Pancreas (tissue), 10 donors: ENCODE measurements at places on chromosomes 4 and X. TPM values are rescaled to one million over a fixed set of nuclear protein-coding genes. Genes with fewer than 3 reads are reported as not detected.

The LRP2BP gene
- 0.87 TPM for total RNA-seq

The FMR1NB gene
- total RNA-seq, result not detected

The NEUROG2 gene
- total RNA-seq, result not detected

The ADAM29 gene
- total RNA-seq, result not detected

The TIMM17B gene
- 25.3 TPM for total RNA-seq
